ENCODE measurements at places on chromosomes 2 and 18. TPM values are rescaled to one million over a fixed set of nuclear protein-coding genes. Genes with fewer than 3 reads are reported as not detected.

The LOXHD1 gene
- not detected for total RNA-seq

GRCh38 chr18:50128506-50129271 lies 66.3 kb downstream of the MYO5B start:
- DNase-seq: no peak

DNA sequence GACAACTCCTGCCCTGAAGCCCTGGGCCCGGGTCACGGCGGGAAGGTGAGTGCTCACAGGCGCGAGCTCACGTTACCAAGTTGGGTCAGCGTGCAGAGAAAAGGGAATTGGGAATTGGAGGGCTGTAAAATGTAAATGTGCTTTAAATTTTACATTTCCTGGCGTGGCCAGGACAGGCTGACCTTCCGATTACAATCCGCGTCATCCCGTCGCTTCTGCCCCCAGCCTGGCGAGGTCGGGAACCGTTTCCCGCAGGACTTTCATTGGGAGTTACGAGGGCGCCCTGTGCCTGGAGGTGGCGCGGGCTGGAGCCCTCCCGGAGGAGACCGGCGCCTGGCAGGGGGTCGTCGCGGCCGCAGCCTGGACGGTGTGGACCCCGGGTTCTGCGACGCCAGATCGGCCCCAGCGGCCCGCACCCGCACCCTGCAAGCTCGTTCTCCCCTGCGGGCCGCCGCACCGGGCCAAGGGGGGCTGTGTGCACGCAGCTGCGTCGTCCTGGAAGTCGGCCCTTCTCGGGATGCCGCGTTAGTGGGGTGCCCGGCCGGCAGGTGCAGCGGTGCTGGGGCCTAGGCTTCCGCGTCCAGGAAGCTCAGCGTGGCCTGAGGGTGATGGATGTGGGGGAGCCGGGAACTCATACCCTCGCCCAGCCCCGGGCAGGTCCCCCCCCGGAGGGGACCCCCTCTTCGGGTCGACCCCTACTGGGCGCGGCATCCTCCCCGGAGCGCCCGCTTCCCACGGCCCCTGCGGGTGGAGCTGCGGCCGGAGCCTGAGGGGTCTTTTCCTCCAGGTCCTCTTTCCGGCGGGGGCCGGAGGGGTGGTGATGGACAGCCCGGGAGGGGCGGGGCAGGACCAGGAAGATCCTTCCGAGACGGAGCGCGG lies 63.9 kb downstream of the LRRFIP1 start:
- DNase-seq: no peak

DNA sequence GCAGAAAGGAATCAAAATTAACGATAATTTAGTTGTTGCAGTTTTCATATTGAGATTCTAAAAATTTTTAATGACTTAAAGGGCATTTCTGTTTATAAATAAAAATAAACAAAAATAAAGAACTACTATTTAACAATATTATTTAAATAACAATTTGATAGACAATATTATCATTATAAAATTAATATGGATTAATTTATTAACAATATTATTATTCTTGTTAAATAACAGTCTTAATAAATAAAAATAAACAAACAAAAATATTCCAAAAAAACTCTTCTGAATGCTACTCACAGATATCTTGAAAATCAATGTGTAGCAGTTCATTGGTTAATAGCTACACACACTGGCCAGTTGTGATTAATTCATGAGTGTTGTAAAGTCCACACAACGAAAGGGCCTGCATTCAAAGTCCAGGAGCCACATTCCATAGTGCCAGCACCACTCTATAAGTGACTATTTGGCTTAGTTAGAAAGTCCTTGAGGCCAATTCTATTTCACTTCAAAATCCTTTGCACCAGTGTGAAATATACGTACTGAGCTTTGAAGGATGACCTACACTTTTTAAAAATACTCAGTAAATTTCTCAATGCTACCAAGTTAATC lies 117.1 kb downstream of the ZNF521 start:
- no peak for DNase-seq

The DPP4 gene
- 1.7 TPM for total RNA-seq

The TLX2 gene
- total RNA-seq: not detected

DNA sequence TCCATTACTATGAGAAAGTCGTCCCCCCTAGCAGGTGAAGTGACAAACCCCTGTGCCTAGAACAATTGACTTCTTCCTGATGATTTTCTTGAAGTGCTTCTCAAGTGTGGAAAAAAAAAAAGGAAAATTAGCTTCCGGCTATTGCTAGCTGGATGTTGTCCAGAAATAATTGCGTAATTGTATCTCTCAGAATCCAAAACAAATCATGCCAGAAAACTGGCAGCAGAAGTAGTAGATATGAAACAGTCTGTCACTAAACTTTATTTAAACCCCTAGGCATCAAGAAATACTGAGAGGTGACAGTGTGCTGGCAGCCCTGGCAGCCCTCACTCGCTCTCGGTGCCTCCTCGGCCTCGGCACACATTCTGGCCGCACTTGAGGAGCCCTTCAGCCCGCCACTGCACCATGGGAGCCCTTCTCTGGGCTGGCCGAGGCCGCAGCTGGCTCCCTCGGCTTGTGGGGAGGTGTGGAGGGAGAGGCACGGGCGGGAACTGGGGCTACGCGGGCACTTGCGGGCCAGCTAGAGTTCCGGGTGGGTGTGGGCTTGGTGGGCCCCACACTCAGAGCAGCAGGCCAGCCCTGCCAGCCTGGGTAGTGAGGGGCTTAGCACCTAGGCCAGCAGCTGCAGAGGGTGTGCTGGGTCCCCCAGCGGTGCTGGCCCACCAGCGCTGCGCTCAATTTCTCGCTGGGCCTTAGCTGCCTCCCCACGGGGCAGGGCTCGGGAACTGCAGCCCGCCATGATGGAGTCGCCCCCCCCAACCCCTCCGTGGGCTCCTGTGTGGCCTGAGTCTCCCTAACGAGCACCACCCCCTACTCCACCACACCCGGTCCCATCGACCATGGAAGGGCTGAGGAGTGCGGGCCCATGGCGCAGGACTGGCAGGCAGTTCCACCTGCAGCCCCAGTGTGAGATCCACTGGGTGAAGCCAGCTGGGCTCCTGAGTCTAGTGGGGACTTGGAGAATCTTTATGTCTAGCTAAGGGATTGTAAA lies 80.5 kb upstream of the ABCA12 start:
- no peak for DNase-seq

DNA sequence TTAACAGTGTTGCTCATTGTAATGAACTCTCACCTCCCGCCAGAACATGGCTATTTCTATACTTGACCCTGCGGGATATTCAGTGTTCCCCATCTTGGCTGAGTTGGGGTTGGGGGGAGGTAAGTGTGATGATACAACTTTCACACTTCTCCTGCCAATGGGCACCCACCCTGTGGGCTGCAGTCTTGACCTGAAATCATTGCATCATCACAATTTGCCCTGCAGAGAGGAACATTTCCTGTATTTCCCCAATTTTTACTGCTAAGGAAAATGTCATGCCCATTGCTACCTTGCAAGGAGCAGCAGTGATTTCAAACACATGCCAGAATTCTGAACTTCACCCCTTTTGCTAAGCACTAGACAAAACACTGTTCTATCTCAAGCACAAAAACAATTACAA lies 92.1 kb downstream of the ADD2 start:
- DNase-seq: no peak

DNA sequence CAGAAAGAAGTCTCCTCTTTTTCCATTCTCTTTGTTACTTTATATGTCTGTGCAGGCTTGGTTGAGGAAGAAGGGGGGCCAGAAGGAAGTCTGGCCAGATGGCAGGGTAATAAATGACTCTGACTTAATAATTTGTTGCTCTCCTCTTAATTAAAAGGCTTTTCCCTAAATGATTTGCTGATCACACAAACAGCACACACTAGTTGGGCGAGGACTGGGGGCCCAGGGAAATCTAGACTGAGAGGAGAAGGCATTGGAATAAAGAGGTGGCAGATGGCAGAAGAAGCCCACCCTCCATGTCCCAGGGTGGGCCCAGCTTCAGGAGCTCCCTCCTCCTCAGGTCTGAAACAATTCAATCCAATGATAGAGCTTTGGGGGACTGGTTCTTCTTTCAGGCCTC lies 12.7 kb upstream of the SMARCAL1 start:
- DNase-seq: no peak

DNA sequence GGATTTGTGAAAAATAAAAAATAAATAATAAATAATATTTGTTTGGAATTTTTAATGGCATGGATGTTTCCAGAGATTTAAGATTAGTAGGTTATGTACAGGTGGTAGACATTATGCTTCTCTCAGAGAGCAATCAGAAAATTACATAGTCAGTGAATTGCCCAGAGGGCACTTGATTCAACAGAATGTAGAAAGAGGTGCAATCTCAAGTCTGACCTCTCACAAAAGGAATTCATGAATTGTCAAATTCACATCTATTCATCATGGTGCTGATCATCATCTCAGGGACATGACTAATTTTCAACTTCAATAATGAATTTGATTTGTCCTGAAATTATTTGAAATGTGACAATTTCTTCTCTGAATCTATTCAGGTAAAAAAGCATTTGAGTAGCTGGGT lies 172.5 kb downstream of the PDE11A start:
- DNase-seq: no peak

DNA sequence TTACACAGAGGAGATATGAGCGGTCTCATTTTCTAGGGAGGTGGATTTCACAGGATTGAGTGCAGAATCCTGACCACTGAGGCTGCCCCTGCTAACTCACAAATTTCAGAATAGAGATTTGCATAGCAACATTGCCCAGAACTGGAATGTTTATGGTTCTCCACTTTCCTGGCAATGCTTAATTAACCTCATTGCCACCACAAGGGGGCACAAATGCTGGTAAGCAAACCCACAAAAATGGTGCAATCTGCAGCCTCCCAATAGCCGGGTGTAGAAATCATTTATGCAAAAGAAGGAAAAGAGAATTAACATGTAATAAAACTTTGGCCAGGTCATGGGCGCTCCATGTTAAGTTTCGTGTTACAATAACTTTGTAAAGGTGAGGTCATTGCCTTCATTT lies 112.4 kb downstream of the CYRIA start:
- DNase-seq: no peak

The AMER3 gene
- not detected for total RNA-seq

- no peak for DNase-seq
Measured at GRCh38 chr18:6215888-6216287, 198.8 kb downstream of the L3MBTL4 start.

DNA sequence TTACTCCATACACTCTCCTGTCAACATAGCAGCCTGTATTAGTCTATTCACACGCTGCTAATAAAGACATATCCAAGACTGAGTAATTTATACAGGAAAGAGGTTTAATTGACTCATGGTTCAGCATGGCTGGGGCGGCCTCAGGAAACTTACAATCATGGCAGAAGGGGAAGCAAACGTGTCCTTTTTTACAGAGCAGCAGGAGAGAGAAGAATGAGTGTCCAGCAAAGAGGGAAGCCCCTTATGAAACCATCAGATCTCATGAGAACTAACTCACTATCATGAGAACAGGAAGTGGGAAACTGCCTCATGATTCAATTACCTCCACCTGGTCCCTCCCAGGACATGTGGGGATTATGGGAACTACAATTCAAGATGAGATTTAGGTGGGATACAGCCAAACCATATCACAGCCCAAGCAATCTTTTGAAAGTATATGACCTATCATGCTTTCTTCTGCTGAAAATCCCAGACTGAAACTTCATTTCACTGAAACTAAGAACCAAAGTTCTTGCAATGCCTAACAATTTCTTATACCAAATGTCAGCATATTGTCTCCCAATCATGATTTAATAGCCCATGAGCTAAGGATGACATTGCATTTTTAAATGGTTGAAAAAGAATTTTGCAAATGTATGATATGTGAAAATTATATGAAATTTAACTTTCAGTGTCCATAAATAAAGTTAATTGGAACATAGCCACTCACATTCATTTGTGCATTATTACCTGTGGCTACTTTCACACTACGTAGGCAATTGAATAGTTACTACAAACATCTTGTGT lies 686.8 kb upstream of the ZEB2 start:
- no peak for DNase-seq

The ADGRF3 gene
- total RNA-seq: not detected

The NRP2 gene
- 39.7 TPM for total RNA-seq

- DNase-seq: no peak
Measured at GRCh38 chr18:74063557-74063956, 84.1 kb downstream of the FBXO15 start.

The STPG4 gene
- not detected for total RNA-seq

DNA sequence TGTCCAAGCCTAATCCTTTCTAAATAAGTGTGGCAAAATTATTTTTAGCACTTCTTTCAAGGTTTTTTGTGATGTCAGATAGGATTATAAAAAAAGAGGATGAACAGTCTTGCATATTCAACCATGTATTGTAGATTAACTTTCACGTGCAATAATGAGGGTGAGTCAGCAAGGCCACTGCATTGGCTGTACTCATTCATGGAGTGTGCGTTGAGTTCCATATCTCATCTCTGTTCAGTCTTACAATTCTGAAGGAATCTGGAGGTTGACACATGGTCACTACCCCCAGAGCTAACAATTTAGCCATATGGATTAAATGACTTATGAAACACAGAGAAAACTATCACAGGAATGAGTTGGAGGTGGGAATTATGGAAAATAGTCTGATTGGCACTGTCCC lies 810.5 kb downstream of the SLC4A3 start:
- no peak for DNase-seq

The MYO5B gene
- total RNA-seq: 0.21 TPM

GRCh38 chr2:200484934-200485333 lies 24.9 kb downstream of the KCTD18 start:
- no peak for DNase-seq

GRCh38 chr2:177264209-177264692 lies 276 bp downstream of the NFE2L2 start:
- no peak for DNase-seq

- DNase-seq: no peak
Measured at GRCh38 chr2:111246620-111247061, 125.9 kb downstream of the BCL2L11 start.

- DNase-seq: no peak
Measured at GRCh38 chr18:46282177-46282570, 178.0 kb downstream of the HAUS1 start.

GRCh38 chr2:143190431-143190830 lies 61.2 kb downstream of the ARHGAP15 start:
- DNase-seq: no peak

- DNase-seq: no peak
Measured at GRCh38 chr18:42137693-42138375, 182.8 kb downstream of the PIK3C3 start.

The SS18 gene
- 31.0 TPM for total RNA-seq

Data from ascending aorta (tissue), 2 donors.